Kidney glomerular epithelial cell (primary cell): ENCODE measurements at places on chromosomes 4 and X.
A peak's percentile ranks its signal among the peaks of the same experiment; 100 is the strongest.

DNA sequence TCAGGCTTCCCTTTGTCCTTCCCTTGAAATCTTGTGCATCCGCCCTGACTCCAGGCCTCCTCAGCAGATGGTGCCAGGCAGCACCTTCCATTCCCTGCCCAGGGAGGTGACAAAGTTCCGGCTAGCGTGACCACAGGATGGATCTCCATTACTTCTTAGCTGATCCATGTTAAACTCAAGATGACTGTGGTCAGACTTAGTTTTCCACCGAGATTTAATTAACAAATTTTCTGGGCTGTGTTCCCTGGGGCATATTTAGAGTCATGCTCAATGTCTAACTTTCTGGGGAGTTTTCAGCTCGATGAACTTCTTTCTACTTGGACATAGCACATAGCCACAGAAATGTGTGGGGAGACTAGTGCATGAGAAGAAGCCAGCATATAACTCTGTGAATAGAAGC is 215.1 kb upstream of the SFRP2 start:
- no peak for DNase-seq

DNA sequence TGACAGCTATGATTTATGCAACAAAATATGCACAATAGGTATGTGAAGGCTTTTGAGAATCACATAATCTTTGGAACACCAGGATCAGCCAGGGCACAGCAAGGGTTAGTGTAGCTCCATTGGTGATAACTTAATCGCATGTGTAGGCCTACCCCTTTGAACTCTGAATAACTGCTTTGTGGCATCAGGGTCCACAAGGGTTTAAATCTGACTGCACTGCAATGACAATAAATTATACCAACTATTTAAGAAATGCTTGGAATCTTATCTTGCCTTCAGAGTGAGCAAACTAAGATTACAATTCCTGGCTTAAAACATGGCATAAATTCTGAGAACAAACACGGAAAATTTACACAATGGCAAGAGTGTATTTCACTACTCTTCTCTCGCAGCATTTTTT is 245.8 kb downstream of the FBXO8 start:
- no peak for DNase-seq

GRCh38 chrX:68571610-68572311 is 72.9 kb downstream of the YIPF6 start:
- peak; percentile 73 for DNase-seq

GRCh38 chr4:109760682-109761081 is 30.8 kb upstream of the PLA2G12A start:
- DNase-seq, result no peak

DNA sequence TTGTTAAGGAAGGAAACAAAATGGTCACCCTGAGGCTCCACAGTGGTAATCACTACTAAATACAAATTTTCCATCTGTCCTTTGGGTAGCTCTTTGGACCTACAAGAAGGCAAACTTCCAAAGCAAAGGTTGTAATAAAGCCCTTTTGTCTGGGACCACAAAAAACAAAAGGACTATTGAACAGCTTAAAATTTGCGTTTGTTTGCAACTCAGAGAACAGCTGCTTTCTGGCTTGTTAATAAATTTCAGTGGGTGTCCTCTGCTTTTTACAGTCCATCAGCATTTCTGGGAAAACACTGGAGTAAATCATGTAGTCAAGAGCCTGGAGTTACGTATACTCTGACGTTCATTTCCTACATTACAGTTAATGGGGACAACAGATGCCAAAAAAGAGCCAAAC is 439.7 kb upstream of the DIAPH2 start:
- no peak for DNase-seq

DNA sequence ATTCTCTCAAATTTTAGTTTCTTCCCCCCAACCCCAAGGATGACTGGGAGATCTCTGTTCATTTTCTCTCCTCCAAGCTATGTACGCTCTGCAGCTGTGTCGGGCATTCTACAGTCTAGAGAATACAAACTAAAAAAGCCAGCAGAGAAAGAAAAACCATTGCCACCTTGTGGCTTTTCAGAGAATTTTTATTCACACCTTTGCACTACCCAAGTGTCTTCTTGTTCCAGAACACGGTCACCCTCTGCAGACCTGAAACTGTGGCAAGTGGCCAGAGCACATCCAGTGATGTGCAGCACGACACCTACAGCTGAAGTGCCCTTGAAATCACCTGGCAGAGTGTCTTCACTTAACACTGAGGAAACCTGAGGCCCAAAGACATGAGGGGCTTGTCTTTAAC is 68.6 kb downstream of the CHST7 start:
- DNase-seq, result no peak

GRCh38 chr4:90476019-90476418 is 348.8 kb downstream of the CCSER1 start:
- DNase-seq, result no peak

GRCh38 chr4:32488690-32489089 is 1768.5 kb downstream of the PCDH7 start:
- no peak for DNase-seq

DNA sequence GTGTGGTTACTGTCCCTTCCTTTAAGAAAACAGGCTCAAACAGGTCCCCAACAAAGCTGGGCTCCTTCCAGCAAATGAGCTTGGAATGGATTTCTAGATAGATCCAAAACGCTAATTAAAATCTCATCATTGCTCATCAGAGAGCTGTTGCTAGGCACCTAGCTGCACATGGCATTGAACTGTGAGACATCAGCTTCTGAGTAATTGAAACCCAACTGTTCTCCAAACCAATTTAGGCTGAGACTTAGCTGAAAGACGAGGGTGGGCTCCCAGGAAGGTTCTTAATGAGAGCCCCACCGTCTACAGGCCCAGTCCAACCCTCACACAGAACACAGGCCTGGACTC is 59.1 kb downstream of the FAM184B start:
- DNase-seq, result no peak

DNA sequence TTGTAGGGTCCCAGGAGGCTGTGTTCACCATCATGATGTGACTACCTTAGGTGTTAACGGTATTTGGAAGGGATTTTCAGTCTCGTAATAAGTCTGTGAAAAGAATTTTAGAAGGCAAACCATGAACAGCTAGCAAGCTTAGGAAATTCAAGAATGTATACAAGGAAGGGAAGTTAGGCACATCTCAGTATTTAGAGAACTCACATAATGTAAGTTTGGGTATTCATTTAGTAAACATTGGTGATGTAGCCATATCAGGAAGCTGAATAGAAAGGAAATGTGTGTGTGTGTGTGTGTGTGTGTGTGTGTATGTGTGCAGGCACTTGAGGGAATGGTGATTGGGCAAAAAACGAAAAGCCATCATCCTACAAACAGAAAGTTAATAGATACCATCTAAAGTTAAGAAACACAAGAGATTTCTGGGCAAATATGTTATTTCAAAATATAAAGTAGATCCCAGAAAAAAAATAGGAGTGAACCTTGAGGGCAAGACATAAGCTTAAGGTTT is 34.7 kb upstream of the PRKX start:
- no peak for DNase-seq

GRCh38 chr4:163566257-163566796 is 71.8 kb downstream of the TMA16 start:
- no peak for DNase-seq

- DNase-seq, result no peak
These were observed 738.1 kb upstream of the PRKX start for GRCh38 chrX:4451591-4451990.

DNA sequence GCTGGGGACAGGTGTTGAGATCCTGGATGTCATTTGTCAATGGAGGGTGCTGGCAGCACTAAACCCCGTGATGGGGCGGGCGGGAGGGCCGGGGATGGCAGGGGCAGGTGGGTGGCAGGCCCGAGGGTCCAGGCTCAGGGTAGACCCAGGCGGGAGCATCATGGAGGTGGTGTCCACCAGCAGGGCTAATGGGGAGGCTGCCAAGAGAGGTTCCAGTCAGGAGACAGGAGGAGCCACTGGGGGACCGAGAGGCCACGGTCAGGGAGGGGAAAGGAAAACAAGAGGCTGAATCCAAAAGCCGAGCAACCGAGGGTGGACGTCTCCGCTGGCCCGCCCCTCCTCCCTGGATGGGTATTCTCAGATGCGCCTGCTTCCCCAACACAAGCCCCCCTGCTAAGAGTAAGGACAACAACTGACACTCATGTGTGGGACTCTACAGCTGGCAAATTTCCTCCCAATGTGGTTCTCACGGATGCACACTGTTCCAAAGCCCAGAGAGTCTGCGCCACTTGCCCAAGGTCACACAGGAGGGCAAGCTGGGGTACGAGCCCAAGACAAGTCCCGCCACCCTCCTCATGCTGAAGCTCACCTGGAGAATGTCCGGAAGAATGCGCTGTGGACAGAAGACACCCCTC is 132.0 kb downstream of the CPZ start:
- no peak for DNase-seq

- DNase-seq, result no peak
These were observed 61.9 kb downstream of the TSC22D3 start for GRCh38 chrX:107713543-107714205.

DNA sequence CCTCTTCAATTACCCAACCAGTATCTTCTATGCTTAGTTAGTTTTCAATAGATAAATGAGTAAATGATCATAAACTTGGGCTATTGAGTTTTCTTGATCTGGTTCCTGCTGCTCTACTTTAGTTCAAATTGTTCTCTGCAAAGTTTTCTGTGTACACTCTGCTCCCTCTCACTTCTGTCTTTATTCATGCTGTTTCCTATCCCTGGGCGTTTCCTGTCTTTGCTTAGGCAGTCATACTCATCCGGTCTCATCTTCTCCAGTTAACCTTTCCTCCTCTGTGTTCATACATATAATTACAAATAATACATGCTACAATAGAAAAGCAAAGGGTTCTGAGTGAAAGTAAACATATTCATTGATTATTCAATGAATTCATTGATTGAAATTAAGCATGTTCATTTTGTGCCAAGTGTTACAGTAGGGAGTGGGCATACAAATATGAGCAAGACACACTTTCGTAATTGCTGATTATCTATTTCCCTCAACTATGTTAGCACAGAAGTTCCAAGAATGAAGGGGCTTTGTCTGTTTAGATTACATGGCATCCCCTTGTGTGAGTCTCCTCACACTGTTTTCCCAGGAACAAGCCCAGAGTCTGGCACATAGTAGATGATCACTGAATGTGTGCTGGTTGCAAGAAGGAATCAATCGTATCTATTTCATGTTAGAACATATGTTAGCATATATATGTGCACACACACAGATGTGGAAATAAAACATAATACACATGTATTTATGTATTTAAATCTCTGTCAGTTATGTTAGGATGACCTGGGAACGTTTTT is 1.1 kb downstream of the RAB39B start:
- DNase-seq, result no peak

GRCh38 chrX:30568136-30568535 is 9.4 kb downstream of the TASL start:
- DNase-seq, result no peak

GRCh38 chr4:147605499-147605898 is 11.7 kb upstream of the TMEM184C start:
- DNase-seq, result no peak
